Testis (tissue), 5 donors: ENCODE measurements at places on chromosomes 7 and 10.

DNA sequence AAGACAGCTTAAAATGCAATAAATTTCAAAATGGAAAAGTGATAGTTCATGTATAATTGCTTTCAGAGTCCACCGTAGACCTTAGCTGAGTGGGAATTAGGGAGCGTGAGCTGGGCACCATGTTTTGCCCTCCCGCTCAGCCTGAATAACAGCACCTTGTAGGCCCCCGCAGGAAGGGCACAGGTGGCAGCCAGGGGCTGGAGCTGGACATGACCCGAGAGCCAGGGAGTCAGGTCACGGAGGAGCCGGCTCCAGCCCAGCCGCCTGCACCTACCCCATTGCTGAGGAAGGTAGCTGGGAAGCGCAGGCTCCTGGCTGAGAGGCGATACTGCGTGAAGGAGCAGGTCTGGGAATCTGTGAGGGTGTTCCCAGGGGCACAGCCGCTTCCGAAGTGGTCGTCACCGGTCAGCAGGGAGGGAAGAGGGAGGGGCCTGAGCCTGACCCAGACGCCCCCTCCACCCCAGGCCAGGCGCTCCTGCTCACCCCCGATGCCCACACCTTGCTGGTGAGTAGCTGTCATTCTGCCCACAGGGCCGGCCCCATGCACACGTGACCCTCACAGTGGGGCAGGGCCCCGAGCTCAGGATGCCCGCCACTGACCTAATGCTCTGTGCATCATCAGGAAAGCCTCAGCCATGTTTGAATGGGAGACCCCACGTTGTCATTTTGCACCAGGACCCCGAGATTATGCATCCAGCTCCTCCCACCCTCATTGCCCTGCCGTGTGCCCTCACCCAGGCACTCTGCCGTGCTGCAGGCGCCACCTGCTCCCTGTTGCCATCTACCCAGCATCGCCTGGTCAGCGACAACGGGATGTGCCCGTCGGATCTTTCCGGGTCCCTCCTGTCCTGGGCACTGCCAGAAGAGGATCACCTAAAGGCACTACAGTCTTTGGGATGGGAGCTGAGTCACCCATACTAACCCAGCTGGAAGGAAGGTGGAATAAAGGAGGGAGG, 129.2 kb upstream of the TCERG1L start:
- no peak for DNase-seq

DNA sequence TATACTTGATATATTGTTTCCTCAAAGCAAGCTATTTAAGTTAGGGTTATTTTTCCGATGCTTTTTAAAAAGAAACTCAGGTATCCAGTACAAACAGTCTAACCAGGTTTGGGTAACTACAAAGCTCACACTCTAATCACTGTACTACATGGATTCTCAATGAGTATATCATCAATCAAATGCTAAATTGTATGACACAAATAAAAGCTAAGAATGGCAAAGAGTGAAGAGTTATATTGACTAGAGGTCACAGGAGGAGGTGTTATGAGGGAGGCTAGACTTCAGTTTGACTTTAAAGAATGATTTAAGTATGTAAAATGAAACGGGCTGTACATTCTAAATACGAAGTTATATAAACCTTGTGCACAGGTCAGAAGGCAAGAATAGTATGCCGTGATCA, 178.0 kb downstream of the CTNNA3 start:
- no peak for DNase-seq

GRCh38 chr10:48814933-48815332, 124.7 kb downstream of the LRRC18 start:
- no peak for DNase-seq

- DNase-seq = no peak
These were observed 126.2 kb upstream of the LRRN3 start for GRCh38 chr7:110964775-110965174.

GRCh38 chr10:64113792-64114191, 592.6 kb downstream of the REEP3 start:
- no peak for DNase-seq

DNA sequence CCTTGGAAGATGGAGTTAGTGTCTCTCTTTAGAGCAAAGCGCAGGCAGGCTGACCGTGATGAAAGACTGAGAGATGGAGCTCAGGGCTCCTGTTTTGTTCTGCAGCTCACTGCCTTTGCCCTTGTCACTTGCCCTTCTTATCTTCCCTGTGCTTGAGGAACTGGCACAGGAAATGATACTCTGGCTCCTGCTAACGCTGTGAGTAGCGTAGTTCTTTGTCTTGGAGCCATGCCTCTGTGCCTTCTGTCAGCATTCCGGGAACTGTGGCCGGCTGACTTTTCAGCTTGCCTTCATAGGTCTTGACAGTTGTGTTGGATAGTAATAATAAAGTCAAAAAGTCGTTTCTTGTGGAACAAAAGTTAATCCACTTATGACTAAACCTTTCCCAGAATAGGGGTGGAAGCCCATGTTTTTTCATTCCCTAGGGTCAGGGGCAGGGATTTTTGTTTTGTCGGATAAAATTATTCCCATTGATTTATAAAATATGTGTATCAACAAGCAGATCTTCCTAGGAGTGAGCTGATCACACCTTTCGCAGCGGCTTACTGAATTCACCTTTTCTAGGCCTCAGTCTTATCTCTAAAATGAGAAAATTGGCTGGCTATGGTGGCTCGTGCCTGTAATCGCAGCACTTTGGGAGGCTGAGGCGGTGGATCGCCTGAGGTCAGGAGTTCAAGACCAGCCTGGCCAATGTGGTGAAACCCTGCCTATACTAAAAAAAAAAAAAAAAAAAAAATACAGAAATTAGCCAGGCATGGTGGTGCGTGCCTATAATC, 16.6 kb upstream of the TMEM236 start:
- peak; percentile 72 for DNase-seq

DNA sequence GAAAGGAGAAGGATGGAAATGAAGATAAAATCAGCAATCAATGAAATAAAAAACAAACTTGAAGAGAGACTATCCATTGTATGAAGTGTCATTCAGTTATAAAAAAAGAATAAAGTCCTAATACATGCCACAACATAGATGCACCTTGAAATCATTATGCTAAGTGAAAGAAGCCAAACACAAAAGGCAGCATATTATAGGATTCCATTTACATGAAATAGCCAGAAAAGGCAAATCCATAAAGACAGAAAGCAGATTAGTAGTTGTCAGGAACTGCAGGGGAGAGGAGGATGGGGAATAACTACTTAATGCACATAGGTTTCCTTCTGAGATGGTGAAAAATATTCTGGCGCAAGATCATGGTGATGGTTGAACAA, 6.6 kb upstream of the PON1 start:
- DNase-seq = no peak

DNA sequence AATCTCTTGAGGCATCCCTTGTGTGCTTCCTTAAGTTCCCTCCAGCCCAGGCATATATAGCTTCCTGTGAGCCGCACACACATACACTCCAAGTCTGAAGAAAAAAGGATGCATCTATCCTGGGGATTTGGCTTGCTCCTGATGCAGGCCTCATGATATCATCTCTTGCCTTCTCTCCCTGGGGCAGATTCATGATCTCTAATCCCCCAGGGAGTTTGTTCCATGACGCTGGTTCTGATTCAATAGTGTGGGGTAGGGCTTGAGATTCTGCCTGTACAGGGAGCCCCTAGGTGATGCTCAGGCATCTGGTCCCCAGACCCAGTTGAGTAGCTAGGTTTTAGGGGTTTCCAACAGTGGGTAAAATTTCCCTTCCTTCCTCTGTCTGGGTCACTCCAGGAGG, 1.5 kb downstream of the PON1 start:
- DNase-seq = no peak

DNA sequence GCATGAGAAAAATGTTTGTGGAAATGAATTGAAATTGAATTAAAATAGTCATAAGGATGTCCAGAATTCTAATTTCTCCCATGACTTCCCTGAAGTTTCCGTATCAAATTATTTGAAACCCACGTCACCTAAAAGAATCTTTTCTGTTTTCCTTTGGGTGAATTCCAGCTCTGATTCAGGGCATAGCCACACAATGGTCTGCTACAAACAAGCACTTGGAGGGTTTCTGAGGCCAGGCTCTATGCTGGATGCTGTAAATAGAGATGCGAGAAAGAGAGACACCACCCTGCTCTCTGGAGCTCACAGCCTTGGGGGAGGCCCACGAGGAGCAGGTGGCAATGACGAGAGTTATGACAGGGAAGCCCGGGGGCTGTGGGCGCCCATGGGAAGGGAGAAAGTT, 33.6 kb downstream of the GHRHR start:
- DNase-seq = no peak

- DNase-seq = no peak
These were observed 48.4 kb downstream of the GATA3 start for GRCh38 chr10:8102708-8103401.

DNA sequence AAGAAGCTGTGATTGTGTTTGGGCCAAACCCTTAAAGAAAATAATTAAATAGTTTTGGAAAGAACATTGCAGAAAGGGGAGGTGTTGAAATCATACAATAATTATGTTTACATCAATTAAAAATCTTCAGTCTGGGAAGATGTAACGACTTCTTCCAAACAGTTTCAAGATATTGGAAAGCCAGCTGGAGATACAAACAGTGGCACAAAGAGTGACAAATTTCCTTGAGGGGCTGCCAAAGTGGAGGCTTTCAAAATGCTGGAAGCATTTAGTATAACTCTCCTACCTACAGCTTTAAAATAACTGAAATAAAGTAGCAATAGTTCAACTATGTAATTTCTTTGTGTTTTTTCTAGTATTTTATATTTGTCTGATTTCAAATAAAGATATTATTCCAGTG, 405.0 kb downstream of the DNAJB9 start:
- no peak for DNase-seq

- DNase-seq = no peak
These were observed 4.1 kb downstream of the SH3PXD2A start for GRCh38 chr10:103851261-103851660.

DNA sequence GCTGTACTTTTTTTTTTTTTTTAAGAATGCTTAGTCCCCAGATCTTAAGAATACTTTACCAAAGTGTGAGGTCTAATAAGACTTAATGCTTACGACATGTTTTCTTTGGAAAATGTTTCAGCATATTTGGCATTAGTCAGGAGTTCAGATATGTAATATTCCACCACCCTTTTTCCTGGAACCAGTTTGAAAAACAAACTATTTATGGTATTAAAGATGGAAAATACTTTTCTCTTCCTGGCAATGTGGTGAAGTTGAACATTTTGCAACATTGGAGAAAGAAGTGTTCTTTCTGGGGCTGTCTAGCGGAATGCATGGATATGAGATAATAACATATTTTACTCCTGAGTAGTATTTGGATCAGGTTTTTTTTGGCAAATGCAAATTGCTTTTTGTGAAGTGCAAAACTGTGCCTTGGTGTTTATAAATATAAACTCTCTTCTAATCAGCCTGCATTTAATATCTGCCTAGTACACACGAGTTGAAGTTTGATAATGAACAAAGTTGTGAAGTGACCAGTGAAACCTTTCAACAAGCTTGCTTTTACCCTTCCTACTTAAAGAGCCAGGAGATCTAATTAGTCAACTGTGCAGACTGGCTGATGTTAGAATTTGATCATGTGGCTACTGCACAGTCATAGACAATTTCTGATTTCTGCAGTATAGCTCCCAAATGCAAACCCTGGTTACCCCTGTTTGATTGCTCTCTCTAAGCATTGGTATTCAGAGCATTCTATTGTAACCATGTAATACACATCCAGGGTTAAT, 20.9 kb downstream of the MAP3K8 start:
- DNase-seq = no peak

DNA sequence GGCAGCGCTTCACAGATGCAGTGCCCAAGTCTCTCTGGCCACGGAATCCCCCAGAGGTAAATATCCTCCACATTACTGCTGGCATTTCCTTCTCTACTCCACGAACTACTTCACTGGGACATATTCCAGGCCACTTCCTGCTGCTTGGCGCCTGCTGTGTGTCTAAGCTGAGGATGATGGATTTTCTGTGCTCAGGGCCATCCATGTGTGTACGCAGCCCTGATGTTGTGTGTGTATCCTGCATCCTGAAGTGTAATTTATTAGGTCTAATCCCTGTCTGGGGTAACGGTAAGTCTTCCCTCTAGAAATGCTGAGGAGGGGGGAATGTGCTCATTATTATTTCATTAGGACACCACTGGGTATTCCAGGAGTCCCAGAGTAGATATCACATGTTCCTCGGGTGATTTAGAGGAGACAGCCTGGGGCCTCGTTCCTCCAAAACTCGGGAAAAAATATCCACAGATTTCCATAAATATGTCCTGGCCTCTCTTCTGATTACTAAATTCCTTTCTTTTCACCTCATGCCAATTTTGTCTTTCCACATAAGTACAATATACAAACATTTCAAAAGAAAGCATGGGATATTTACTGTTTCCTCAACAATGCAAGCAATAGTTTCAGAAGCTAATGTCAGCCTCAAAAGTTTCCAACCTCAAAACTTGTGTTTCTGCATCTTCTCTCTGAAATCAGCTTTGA, 25.5 kb upstream of the HABP2 start:
- no peak for DNase-seq

- DNase-seq = no peak
These were observed 35.0 kb downstream of the SRI start for GRCh38 chr7:88184848-88185304.

DNA sequence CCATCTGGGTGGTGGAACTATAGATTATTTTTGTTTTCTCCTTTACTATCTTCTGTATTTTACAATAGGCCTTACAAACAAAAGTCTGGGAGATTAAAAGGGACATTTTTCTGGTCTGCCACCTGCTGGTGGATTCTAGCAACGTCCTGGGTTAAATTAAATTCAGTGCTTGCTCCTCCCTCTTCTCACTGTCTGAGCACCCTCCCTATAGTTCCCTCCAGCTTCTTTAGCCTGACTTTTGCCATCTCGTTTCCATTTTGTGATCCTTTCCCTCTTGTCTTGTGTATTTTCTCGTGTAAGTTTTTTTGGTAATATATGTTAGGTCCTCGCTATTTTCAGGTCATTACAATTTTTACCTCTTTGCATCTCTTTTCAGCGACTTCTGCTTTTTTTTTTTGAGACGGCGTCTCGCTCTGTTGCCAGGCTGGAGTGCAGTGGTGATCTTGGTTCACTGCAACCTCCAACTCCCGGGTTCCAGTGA, 16.1 kb downstream of the ANKRD16 start:
- peak; percentile 68 for DNase-seq

DNA sequence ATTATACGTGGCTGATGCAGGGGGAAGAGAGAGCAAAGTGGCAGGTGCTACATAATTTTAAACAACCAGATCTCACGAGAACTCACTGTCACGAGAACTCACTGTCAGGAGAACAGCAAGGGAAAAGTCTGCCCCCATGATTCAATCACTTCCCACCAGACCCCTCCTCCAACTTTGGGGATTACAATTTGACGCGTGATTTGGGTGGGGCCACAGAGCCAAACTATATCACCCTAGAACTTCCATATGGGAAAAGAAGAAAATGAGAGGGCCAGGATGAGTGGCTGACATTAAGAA, 15.8 kb downstream of the EZH2 start:
- no peak for DNase-seq

DNA sequence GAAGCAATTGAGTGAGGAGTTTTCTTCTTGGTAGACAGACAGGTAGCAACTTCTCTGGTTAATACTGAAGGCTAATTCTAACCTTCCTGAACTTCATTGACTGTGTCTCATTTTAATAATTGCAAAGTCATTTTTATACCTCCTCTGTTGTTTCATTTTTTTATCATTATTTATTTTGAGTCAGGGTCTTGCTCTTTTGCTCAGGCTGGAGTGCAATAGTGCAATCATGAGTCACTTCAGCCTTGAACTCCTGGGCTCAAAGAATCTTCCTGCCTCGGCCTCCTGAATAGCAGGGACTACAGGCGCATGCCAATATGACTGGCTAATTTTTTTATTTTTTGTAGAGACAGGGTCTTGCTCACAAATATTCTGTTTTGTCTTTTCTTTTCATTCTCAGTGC, 45.4 kb downstream of the APBB1IP start:
- DNase-seq = no peak
